ENCODE measurements at places on chromosomes 4 and X.
A peak's percentile ranks its signal among the peaks of the same experiment; 100 is the strongest.

DNA sequence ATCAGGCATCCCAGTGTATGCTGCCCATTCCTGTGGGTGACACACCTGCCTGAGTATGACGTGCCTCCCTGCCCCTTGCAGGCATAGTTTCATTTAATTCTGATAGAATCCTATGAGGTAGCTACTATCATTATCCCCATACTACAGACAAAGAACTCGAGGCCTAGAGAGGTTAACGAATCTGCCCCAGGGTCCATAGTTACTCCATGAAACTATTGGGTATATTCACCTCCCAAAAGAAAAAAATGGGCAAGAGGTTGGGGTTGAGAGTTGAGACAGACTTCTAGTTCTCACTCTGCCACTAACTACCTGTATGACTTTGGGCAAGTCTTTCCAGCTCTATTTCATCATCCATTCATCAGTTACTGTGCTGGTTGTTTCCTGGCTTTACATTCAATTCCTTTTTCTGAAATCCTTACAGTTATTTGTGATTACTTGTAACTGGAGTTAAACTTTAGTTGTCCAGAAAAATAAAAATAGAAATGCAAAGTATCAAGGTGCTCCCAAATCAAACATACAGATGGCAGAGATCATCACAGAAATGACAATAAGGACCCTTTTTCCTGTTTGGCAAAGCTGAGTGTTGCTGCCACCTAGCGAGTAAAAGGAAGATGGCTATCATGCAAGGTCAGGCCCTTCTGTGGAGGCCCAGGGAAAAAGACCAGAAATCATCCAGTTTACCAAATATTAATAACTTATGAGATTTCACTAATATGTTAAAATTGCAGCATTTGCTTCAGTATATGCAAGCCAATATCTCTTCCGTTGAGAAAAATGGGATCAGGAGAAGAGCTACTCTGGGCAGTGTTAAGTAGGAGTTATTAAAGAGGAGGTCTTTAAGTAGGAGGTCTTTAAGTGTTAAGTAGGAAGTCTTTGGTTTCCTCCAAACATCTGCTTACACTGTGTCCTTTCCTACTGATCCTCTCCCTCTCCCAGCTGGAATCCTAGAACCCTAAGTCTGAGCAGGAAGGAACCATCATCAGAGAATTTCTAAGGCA is 17.1 kb upstream of the MAP7D3 start:
- no peak for DNase-seq

GRCh38 chrX:75327607-75328006 is 53.7 kb downstream of the UPRT start:
- DNase-seq, result no peak

DNA sequence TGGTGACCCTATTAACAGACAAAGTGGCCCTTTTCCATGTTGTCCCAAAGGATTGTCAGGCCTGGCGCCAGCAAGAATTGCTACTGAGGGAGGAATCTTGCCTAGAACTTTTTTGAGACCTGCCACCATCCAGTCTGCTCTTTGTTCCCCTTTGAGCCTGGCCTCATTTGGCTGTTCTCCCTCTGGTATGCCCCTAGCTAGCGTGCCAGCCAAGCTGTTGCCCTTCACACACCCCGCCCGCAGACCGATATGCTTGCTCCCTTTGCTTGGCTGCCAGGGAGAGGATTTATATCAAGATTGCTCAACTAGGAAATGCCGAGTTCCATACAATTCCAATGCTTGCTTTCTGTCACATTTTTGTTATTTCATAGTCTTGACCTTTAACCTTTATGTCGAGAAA is 24.4 kb downstream of the IGSF1 start:
- DNase-seq, result no peak

- no peak for DNase-seq
Measured at GRCh38 chr4:70619288-70619687, 9.3 kb upstream of the ENAM start.

- DNase-seq, result peak; percentile 40
Measured at GRCh38 chr4:52234561-52235440, 183.7 kb downstream of the SPATA18 start.

DNA sequence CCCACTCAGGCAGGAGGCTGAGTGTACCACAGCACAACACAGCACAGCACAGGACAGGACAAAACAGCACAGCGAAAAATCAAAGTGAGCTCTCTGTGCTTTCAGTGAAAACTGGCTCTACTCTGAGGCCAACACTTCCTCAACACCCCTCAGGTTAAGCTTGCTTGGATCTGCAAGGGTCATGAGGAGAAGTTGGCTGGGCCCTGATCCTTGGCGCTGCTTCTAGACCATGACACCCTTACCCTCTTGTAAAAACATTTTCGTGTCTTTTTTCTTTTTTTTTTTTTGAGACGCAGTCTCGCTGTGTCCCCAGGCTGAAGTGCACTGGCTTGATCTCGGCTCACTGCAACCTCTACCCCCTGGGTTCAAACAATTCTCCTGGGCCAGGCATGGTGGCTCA is 25.3 kb downstream of the USP46 start:
- DNase-seq, result no peak

- no peak for DNase-seq
Measured at GRCh38 chr4:147311956-147312355, 168.9 kb upstream of the EDNRA start.

DNA sequence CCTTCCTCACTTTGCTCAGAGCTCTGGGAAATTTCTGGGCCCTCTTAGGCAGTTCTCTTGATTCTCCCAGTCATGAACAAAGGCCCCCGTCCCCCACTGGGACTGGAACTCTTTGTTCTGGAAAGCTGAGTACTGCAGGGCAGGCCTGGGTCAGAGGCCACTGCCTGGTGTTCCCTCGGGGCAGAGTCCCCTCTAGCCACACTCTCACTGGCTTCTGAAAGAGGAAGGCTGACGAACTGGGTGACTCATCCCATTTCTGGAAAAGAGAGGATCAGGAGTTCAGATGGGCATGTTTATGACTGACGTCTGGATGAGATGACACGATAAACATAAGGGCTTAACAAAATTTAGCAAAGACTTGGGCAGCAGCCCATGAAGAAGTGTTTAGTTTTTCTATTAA is 47.7 kb downstream of the DDX3X start:
- peak; percentile 80 for DNase-seq

DNA sequence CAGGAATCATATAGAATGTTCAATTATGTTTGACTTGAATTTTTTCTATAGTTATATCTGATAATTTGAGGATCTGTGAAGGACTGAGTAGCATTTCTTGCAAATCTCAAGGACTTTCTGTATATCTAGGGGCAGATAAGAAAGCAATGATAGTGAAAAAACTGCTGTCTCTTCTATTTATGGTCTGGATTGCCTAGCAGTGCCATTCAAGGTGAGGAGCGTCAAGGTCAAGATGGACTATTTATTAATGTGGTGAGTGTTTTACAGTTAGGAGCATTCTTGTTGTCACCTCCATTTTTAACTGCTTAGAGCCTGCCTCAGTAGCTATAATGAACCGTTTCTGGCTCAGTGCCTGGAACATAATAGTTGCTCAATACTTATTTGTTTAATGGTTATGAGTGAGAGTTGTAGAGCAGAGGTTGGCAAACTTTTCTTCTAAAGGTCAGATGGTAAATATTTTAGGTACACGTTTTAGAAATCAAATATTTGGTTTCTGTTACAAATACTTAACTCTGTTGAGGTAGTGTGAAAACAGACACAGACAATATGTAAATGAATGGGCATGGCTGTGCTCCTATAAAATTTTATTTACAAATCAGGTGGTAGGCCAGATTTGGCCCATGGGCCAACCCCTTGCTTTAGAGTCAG is 523.2 kb upstream of the IGFBP7 start:
- DNase-seq, result no peak

DNA sequence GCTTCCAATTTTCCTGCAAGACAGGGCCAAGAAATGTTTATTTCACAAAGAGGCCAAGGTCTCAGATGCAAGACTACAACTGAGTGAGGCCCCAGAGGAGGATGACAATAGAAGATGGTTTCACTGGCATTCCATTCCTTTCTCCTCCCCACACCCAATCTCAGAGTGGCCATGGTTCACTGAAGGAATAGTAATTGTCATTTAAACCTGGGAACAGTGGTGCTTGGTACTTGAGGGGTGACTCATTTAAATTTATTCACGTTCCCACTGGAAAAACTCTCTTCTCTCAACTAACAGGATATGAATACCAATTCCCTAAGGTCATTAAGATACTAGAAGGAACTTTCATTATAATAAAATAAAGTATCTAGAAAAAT is 35.3 kb upstream of the CXCL8 start:
- peak; percentile 56 for DNase-seq

DNA sequence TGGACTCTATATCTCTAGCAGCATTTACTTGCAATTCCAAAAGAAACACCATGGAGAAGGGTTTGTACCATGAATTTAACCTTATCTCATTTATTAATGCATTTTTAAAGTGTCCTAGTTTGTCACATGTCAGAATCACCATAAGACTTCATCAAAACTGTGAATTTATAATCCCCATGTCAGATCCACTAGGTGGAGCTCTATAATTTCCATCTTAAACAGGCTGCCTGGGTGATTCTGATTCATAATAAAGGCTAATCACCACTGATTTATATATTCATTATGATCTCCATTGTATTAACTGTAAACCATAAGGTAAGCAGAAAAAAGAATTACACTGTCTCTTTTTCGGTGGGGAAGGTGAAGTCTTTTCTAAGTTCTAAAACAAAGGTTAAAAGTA is 4.0 kb downstream of the TCEAL2 start:
- DNase-seq, result no peak

DNA sequence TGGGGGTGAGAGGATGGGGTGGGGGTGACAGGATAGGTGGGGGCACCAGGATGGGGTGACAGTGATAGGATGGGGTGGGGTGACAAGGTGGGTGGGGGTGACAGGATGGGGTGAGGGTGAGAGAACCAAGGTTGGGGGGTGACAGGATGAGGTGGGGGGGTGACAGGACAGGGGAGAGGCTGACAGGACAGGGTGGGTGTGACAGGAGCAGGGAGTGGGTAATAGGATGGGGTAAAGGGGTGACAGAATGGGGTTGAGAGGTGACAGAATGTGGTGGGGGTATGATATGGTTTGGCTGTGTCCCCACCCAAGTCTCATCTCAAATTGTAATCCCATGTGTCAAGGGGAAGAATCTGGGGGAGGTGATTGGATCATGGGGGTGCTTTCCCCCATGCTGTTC is 26.0 kb downstream of the RNF212 start:
- DNase-seq, result no peak

DNA sequence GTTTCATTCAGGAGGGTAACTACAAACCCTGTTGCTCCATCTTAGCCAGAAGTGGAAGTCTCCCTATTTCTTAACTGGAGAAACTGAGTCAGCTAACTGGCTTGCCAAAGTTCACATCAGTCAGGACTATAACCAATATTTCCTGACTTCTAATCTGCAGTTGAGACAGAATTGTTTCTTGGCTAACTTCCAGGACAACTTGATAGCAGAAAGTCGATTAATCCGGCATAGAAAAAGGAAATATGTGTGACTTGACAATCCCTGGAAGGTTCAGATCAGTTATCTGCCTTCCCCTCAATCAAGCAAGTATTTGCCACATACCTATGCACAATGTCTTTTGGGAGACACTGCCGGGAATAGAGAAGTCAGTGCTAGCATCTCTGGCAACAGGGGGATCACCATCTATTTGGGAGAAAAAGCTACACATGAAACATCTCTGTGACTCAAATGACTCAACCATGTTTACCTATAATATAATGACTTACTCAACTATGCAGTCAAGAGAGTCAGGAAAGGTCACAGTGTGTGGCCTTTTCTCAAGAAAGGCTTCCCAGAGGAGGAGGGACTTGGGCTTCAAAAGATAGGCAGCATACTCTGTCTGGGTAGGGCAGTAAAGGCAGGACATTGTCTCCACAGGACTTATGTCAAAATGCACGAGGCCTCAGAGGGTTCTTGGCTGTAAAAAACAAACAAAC is 12.4 kb upstream of the LONRF3 start:
- no peak for DNase-seq

DNA sequence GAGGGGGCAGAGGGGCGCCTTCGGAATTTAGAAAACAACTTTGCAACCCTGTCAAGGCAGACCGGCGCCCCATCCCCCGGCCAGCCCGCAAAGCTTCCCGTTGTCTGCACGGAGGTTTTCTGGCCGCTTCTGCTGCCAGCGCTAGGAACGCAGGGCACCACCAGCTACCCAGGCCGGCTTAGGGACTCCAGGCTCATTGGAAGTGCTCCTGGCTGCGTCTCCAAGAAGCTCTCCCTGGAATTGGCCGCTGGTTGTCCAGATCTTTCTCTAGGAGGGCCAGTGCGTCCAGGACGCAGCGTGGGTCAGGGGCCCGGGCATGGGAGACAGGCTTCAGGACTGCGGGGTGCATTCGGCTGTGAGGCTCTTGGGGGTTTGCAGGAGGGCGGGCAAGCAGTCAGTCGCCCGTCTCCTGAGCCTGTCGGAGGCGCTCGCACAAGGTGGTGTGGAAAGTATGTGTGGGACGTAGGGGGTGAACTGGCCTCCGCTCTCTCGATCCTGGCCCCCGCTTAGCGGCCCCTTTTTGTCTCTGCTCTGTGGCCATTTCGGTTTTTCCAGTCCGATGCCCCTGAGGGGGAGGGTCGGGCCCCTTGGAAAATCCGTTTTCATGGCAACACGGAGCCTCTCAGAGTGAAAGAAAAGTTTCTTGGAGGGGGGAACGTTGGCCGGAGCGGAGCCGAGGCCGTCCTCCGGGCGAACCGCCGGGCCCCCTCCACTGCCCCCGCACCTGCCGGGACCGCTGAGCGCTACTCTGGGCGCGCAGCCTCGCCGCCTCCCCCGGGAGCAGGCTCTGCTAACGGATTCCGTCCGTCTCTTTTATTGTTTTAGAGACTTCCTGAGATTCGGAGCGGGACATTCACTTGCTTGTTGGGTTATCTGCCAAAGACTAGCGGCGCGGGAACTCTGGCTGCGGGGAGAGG is 810 bp upstream of the SOX3 start:
- no peak for DNase-seq

DNA sequence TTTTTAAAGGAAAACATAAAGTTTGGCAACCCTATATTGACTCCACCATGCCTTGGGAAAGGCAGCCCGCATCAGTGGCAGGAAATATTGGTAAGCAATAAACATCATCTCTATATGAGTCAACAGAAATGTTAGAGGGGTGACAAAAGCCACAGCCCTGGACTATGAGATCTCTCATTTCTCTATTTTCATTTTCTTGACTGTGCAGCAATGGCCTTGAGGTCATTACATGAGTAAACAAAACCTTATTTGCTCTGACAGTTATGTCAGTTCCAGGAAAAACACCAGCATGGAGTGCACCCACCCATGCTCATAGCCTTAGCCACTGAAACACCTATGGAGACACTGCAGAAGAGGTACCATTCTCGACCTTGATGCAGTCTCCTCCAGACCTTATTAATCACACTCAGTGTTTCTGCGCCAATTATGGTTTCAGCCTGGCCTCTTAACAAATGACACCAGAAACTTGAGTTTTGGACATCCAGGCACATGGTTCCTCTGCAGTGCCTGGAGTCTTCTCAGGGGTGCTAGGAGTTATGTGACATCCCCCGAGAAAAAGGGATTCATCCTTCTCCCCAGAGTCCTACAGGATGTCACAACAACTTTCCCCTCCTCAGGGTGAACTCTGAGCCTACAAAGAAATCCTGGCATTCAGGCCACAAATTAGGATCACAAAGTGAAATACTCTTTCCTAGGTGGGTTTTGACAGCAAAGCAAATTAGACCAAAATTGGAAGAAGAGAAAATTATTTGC is 16.0 kb upstream of the HPGD start:
- no peak for DNase-seq

Data from stromal cell of bone marrow (primary cell).